ENCODE measurements at places on chromosomes 16 and 17. TPM values are rescaled to one million over a fixed set of nuclear protein-coding genes. Genes with fewer than 3 reads are reported as not detected.

Gene MYL11
- total RNA-seq: 1.6 TPM

Gene NOL11
- total RNA-seq: 99.9 TPM

Gene GPRC5C
- 0.59 TPM for total RNA-seq

Gene SULT1A2
- 0.36 TPM for total RNA-seq

Gene KAT2A
- total RNA-seq: 54.2 TPM

Gene CTRB1
- not detected for total RNA-seq

Gene HOXB4
- total RNA-seq: 3.8 TPM

Gene PRR35
- total RNA-seq: not detected

Gene SDR42E2
- not detected for total RNA-seq

Gene CYB5D1
- total RNA-seq: 16.6 TPM
